ENCODE measurements at places on chromosomes 13 and 19. TPM values are rescaled to one million over a fixed set of nuclear protein-coding genes. Genes with fewer than 3 reads are reported as not detected.

Gene ADAMTSL5
- total RNA-seq: not detected

Gene ATCAY
- total RNA-seq: 0.11 TPM

Gene KLK12
- not detected for total RNA-seq

Gene SIX5
- 9.5 TPM for total RNA-seq

Gene NCAN
- total RNA-seq: not detected

DNA sequence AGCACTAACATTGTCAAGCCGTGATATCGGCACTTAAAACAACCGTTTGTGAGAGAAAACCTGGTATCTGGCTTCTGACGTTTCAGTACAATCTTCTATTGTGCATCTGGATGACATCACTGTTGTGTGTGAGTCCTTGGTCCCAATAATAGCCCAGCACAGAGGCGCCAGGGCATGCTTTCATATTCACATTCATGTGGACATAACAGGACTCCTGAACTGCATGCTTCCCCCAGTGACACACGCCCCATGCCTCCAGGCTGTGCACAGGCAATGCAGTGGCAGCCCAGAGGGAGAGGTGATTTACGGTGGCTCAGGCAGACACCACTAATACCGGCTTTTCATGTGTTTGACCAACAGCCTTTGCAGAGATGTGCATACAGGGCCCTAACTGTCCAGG is 58.1 kb downstream of the MRPL57 start:
- peak; percentile 23 for DNase-seq

GRCh38 chr19:42316223-42317211 is 3.4 kb downstream of the TMEM145 start:
- peak; percentile 85 for DNase-seq

GRCh38 chr13:48580185-48580803 is 47.4 kb upstream of the RCBTB2 start:
- peak; percentile 31 for DNase-seq

DNA sequence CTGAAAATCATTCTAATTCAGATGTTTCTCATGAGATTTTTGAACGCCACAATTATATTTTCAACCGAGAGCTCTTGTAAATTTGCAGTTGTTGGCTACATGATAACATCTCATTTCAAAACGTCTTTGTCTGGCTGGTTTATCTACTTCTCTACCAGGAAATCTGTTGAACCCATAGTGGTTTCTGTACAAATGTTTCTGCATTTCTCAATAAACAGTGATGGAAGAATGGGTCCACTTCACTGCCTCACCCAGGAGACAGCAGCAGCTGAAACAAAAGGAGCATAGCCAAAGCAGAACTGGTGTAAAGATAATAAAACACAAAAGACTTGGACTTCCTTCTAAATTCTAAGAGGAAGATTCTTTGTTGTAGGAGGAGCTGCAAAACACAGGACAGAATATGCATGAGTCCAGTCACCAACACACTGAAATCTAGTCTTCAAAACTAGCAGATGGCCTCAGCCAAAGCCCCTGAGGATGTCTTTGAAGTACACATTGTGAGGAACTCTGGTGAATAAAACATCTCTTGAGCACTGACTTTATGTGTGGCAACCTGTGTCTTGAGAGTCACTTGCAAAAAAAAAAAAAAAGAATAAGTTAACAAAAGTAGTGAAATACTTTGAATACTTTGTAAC is 68.6 kb upstream of the FGF14 start:
- no peak for DNase-seq
